ENCODE measurements at places on chromosomes 11 and 22.
A peak's percentile ranks its signal among the peaks of the same experiment; 100 is the strongest.

DNA sequence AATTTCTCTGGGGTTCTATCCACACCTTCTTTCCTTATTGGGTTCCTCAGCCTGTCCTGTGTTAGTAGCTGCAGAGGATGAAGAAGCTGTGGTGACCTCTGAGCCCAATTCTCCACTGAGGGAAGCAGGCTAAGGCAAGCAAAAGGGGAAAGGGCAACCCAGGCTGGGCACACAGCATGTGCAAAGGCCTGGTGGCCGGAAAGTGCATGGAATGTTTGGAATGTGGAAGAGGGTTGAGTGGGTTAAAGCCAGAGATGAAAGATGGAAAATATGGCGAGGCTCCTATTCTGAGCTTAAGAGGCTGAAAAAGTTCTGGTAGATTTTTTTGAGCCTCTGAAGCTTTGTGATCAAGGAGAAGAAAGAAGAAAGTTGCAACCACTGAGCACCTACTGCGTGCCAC lies 247.1 kb downstream of the MIAT start:
- no peak for DNase-seq

GRCh38 chr11:134266440-134266839 lies 9.7 kb upstream of the GLB1L3 start:
- DNase-seq = no peak

DNA sequence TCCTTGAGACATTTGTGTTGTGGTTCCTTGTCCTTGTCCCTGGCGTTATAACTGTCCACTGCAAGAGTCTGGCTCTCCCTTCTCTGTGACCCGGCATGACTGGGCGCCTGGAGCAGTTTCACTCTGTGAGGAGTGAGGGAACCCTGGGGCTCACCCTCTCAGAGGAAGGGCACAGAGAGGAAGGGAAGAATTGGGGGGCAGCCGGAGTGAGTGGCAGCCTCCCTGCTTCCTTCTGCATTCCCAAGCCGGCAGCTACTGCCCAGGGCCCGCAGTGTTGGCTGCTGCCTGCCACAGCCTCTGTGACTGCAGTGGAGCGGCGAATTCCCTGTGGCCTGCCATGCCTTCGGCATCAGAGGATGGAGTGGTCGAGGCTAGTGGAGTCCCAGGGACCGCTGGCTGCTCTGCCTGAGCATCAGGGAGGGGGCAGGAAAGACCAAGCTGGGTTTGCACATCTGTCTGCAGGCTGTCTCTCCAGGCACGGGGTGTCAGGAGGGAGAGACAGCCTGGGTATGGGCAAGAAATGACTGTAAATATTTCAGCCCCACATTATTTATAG lies 23.0 kb downstream of the MYBPC3 start:
- no peak for DNase-seq

GRCh38 chr22:50548040-50548920 lies 2.6 kb downstream of the KLHDC7B start:
- no peak for DNase-seq

DNA sequence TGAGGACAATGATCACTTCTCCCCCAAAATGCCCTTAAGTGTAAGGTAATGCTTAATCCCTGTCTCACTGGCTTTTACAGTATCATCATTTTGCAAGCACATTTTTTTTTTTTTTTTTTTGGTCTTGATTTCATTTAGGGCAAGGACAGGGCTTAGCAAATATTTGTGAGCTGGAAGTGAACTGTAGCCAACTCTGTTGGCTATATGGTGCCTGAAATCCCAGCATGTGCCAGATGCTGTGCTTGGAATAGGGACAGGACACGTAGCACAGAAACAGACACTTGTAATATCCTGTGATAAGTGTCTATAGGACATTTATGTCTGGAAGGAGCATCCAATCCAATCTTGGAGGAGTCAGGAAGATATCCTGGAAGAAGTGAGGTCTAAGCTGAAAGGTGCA lies 198.3 kb downstream of the NAV2 start:
- no peak for DNase-seq

GRCh38 chr22:30609260-30610185 lies 2.5 kb downstream of the TCN2 start:
- DNase-seq = no peak

- no peak for DNase-seq
Observed at GRCh38 chr11:76669901-76670484, 554 bp downstream of the LRRC32 start.

- no peak for DNase-seq
Observed at GRCh38 chr11:127862406-127862805, 725.0 kb downstream of the ETS1 start.

- DNase-seq = peak; percentile 87
Observed at GRCh38 chr11:78940500-78941225, 366.0 kb upstream of the NARS2 start.

Measured in iPS DF 19.7 (cell line).